ENCODE measurements at places on chromosomes 5 and 9.

GRCh38 chr5:114184006-114184405 lies 177.9 kb upstream of the KCNN2 start:
- DNase-seq: no peak

DNA sequence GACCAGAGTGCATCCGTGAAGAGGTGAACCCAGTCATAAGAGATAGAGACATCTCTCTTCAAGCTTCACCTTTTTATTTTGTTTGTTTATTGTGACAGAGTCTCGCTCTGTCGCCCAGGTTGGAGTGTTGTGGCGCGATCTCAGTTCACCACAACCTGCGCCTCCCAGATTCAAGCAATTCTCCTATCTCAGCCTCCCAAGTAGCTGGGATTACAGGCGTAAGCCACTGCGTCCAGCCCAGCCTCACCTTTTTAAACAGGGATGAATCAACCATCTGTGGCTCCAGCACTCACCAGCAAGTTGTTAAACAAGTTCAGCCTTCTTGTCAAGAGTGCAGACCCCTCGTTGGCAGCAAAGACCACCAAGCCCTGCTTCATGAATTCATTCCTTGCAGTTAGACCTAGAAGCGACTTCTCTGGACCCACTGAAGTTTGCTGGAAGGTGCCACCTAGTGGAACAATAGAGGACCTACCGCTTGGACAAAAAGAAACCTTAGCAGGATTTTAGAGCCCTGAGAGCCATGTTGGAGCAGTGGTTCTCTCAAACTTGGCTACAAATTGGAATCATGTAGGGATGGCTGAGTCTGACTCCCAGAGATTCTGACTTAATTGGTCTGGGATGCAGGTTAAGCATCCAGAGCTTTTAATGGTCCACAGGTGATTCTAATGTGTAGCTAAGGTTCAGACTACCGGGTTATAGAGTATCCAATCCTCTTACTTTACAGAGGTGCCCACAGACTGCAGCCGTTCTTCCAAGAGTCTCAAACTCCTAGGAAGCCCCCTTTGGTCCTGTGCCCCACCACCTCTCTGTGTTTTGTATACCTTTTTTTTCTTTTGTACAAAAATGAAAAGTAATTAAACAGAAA lies 10.5 kb upstream of the GALNT10 start:
- DNase-seq: no peak

- DNase-seq: no peak
Observed at GRCh38 chr9:125439434-125440272, 178.0 kb downstream of the GAPVD1 start.

DNA sequence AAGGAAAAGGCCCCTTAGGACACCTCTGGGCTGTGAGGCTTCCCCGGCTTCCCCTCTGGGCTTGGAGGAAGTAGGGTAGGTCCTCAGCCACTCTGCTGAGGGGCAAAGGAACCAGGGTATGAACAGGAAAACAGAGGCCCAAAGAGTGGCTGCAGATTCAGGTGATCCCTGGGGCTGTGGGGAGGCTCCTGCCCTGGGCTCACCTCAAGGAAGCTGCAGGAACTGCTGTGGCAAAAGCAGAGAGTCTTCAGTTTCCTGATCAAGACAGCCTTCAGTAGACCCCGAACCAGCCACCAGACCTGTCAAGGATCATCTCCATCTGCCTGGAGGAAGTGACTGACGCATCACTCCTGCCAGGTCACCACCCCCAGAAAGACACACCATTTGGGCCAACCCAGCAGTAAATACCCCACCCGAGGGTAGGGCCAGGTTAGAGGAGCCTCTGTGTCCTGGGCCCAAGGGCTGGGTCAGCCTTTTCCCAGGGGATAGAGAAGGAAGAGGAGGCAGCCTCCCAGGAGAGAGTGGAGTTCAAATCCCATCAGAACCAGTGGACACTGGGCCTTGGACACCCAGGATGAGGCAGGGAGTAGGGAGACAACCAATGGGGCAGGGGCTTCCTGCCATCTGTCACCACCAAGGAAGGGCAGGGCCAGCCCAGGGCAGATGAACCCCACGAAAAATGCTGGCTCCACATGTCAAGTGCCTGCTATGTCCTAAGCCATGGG lies 5.8 kb upstream of the ST6GALNAC6 start:
- DNase-seq: peak; percentile 28

DNA sequence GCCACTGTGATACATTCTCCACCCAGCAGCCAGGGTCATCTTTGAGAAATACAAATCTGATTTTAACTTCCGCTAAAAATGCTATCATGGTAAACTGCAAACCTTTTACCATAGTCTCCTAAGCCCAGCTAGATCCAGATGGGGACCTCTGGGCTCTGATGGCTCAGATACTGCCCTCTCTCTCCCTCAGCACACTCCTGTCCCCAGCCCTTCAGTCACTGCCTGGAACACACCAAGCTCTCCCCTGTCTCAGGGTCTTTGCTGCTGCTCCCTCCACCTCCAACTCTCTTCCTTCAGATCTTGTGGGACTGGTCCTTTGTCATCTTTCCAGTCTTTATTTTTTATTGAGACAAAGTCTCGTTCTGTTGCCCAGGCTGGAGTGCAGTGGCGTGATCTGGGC lies 65.1 kb downstream of the SPRY4 start:
- DNase-seq: no peak

DNA sequence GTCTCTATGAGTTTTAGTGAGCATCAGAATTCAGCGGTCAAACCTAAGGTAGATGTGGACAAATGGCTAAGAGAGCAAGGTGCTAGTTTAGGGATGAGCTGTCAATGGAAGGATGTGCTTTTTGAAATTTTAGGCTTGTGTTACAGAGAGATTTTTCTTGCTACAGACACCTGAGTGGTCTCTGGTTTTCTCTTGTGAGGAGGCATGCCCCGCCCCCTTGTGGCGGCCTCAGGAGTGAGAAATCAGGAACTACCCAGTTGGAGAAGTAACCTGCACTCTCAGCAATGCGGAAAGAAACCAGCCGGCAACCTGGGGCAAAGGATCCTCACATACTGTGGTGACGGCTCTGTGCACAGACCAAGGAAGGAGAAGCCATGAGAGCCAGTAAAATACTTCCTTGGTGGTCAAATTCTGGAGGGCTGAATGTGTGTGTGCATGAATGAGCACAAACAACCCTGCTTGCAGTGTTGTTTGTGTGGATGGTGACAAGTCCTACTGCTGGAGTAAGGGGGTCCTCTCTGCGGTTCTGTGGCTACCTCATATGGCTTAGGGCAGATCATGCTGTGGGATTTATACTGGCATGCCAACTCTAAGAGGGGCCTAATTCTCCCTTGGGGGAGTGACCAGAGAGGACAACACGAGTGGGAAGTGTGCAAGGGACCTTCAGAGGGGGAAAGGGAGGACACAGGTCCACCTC lies 16.7 kb upstream of the HSD17B4 start:
- peak; percentile 56 for DNase-seq

- no peak for DNase-seq
Observed at GRCh38 chr5:58641533-58641932, 58.7 kb downstream of the RAB3C start.

DNA sequence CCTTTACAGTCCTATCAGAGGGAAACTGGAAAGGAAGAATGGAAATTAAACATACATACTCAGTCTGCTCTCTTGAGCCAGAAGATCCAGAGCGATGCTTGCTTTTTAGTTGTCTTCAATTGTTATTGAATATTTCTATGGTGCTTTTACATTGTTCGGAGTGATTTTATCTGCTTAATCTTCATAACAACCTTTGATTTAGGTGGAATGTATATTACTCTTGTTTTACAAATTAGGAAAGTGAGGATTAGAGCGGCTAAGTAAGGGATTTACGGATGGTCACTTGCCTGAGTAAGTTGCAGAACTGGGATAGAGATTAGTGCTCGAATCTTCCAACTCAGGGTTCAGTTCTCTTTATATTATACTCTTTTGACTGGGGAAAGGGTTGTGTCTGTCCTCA lies 69.1 kb downstream of the PBX3 start:
- DNase-seq: no peak

GRCh38 chr5:132684922-132685720 lies 11.3 kb downstream of the IL4 start:
- no peak for DNase-seq

GRCh38 chr5:139650689-139651042 lies 2.5 kb downstream of the CXXC5 start:
- DNase-seq: no peak

DNA sequence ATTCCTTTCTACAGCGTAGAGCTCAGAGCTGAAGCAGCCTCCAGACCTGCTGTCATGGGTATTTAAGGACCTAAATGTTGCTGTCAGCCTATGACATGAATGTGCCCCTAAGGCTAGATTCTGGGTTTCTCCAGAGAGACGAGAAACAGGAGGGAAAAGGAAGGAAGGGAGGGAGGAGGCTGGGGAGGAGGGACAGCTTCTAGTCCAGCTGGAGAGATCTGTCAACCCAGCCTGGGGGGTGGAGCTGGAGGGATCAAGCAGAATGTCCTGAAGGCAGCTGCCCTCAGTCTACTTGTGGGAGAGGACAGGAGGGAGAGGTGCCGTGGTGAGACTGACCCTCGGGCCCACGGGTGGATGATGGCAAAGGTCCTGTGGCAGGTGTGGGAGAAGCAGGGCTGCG lies 1.1 kb upstream of the DBH start:
- no peak for DNase-seq

DNA sequence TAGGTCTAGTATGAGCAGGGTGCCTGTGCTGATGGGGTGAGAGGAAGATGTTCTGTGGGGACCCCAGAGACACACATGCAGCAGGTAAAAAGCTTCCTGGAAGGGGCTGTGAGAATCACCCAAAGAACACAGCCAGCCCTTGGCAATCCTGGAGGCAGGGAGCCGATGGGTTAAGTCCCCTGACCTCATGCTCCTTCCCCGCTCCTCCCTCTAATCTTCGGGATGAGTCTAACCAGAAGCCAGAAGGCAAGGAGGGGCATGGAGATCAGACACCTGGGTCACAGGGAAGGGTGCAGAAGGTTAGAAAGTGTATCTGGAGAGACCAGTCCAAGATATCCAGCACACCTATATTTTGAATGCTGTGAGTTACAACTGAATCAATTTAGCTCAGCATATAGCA lies 274.1 kb upstream of the PAPPA start:
- no peak for DNase-seq

DNA sequence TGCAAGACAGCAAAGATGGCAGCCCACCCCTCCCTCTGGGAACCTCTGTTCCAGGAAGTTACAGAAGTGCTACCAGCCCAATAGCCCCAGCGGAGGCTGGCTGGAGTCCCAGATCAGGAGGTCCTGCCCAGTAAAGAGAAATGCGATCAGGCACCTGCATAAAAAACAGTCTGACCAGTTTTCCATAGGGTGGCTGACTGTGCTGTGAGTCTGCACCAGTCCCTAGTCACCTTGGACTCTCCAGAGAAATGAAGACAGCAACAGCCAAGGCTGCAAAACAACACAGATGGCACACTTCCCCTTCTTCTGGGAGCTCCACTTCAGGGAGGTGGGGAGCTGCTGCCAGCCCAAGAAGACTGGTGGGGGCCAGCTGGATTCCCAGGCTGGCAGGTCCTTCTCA lies 265.5 kb upstream of the PCSK5 start:
- no peak for DNase-seq

GRCh38 chr9:17739736-17740135 lies 160.9 kb downstream of the SH3GL2 start:
- no peak for DNase-seq

- DNase-seq: no peak
Observed at GRCh38 chr9:123048748-123049147, 15.3 kb downstream of the GPR21 start.

DNA sequence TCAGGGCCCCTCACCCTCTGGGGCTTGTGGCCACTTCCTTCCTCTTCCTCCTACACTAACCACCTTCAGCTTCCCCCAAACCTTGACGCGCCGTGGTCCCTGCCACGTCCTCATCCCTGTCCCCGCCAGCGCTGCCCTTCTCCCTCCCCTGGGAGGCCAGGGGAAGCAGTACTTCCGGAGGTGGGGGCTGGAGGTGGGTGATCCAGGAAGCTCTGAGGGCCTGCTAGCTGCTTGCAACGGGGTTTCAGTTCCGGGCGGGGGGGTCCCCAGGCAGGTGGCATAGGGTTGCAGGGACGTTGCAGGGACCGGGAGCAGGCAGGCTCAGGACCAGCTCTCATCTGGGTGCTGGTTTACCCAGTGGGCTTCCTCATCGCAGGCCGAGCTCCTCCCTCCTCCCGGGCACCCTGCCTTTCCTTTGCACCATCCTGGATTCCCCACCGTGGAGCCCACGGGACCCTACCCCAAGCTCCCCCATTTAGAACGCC lies 70.0 kb downstream of the RXRA start:
- DNase-seq: peak; percentile 21

GRCh38 chr5:94508461-94509148 lies 109.8 kb downstream of the KIAA0825 start:
- no peak for DNase-seq

- DNase-seq: no peak
Observed at GRCh38 chr5:156534085-156534484, 207.1 kb downstream of the SGCD start.

DNA sequence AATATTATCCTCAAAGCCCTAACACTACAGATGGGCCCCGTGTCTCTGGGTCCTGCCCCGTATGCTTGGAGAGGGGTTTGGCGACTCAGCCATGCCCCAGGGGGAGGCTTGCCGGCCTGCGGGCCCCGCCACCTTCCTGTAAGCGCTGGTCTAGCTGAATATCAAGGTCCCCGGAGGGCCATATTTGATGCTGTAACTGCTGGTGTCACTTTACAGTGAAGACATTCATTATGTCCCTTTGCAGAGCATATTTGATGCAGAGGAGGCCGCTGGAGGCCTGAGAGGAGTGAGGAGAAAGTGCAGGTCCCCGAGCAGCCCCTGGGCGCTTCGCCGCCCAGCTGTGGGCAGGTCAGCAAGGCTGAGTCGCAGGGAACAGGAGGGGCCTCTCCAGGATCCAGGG lies 16.8 kb downstream of the IRX4 start:
- DNase-seq: no peak

- peak; percentile 35 for DNase-seq
Observed at GRCh38 chr9:89593727-89594427, 10.9 kb upstream of the GADD45G start.

- DNase-seq: no peak
Observed at GRCh38 chr5:145689235-145689634, 145.9 kb downstream of the PRELID2 start.

- no peak for DNase-seq
Observed at GRCh38 chr5:62340392-62340791, 34.4 kb downstream of the KIF2A start.

GRCh38 chr5:157842787-157843186 lies 16.2 kb downstream of the CLINT1 start:
- DNase-seq: no peak

DNA sequence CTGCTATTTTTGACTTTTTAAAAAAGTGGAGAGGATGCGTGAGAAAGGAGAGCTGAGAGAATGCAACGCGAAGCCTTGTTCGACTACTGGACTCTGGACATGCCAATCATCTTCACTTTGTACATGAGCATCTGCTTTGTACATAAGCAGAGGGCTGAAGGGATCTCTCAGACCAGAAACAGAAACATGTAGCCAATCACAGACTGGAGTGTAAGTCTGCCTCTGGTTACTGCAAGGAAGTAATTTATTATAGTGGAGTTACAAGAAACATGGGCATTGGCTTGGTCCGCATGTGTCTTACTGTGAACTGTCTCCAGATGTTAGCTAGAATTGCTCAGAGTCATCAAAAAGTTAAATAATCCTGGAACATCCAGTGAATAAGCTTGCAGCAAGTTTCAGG lies 190.0 kb upstream of the GRAMD2B start:
- no peak for DNase-seq

- no peak for DNase-seq
Observed at GRCh38 chr5:15700373-15700772, 200.4 kb downstream of the FBXL7 start.

- DNase-seq: no peak
Observed at GRCh38 chr9:124010665-124011321, 775 bp upstream of the LHX2 start.
